Daoy (cell line): ENCODE measurements at places on chromosomes 7 and 10.

- DNase-seq: peak; percentile 53
Observed at GRCh38 chr10:119197921-119198320, 9.4 kb upstream of the GRK5 start.

DNA sequence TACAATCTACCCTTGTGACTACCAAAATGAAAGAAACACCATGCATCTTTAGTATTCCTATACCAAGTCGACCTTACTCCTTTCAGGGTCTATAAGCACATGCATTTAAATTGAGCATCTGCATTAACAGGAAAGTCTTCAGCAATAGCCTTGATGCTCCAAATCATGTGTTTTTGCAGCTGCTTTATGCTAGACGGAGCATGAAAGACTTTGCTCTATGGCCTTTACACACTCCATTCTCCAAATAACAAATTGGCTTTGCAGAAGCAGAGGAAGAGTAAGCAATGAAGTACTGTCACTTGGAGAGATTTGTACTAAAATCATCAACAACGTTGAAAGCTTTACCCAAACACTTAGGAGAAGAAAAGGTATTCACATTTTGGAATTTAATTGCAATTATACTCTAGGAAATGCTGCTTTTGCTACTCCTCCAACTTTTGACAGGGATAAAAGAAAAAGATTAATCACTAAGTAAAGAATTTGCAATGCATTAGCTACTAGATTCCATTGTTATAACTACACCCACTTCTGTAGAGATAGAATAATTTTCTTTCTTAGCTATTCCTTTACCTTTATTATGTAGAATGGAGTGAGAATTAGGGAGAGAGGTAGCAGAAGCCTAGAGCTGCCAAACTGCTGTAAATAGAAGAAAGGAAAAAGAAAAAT is 131.8 kb downstream of the SEMA3E start:
- no peak for DNase-seq

GRCh38 chr7:47906883-47907282 is 41.4 kb downstream of the PKD1L1 start:
- no peak for DNase-seq

- peak; percentile 67 for DNase-seq
Observed at GRCh38 chr10:30059209-30060107, at the start of gene JCAD. Gene JCAD (minus strand): TSS chr10:30059586. CDS start chr10:30047812, 11,774 bp downstream.

- DNase-seq: peak; percentile 9
Observed at GRCh38 chr7:14377646-14378266, 388.3 kb upstream of the ETV1 start.

GRCh38 chr7:3179456-3179855 is 121.6 kb upstream of the SDK1 start:
- DNase-seq: no peak

GRCh38 chr10:29993319-29993915 is 66.0 kb downstream of the JCAD start:
- no peak for DNase-seq

- DNase-seq: no peak
Observed at GRCh38 chr10:71550628-71551027, 153.9 kb downstream of the CDH23 start.

DNA sequence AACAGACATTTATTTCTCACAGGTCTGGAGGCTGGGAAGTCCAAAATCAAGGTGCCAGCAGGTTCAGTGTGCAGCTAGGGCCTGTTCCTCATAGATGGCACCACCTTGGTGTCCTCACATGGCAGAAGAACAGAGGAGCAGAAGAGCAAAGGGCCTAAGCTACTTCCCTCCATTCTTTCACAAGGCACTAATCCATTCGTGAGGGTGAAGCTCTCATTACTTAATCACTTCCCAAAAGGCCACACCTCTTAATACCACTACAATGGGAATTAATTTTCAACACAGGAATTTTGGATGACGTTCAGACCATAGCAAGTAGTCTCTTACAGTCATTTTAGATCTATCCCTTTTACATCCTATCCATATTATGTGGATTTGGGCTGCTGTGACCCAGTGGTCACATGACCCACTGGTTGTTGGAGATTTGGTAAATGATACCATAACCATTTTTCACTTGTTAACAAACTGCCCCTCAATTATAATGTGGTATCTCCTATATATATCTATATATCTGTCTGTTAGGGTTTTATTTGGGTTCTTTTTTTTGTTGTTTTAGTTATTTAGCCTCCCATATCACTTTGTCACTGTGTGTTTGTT is 63.4 kb downstream of the BBS9 start:
- DNase-seq: no peak

- DNase-seq: no peak
Observed at GRCh38 chr10:25738776-25739175, 195.3 kb upstream of the MYO3A start.

- DNase-seq: no peak
Observed at GRCh38 chr7:117062300-117062699, 109.0 kb downstream of the ST7 start.

- no peak for DNase-seq
Observed at GRCh38 chr7:39321245-39321644, 245.0 kb upstream of the YAE1 start.

GRCh38 chr7:18016547-18017444 is 10.8 kb downstream of the PRPS1L1 start:
- no peak for DNase-seq

DNA sequence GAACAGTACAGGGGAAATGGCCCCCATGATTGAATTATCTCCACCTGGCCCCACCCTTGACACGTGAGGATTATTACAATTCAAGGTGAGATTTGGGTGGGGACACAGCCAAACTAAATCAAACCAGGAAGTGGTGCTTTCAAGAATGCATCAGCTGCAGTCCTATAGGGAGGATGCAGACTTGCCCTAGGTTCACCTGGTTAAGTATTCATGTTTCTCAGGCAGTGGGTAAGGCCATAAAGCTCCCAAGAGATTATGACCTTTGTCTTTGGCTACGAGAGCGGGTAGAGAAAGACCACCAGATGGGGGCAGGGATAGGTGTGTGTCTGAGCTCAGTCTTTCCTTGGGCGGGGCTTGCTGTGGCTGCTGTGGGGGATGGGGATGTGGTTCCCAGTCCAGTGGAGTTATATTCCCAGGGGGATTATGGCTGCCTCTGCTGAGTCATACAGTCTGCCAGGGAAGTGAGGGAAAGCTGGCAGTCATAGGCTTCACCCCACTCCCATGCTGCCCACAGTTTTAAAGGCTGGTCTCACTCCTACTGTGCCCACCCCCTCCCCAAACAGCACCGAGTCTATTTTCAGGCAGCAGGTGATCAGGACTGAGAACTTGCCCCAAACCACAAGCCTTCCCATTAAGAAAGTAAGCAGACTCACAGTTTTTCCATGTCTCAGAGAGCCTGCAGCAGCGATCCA is 8.4 kb upstream of the R3HCC1L start:
- peak; percentile 21 for DNase-seq

DNA sequence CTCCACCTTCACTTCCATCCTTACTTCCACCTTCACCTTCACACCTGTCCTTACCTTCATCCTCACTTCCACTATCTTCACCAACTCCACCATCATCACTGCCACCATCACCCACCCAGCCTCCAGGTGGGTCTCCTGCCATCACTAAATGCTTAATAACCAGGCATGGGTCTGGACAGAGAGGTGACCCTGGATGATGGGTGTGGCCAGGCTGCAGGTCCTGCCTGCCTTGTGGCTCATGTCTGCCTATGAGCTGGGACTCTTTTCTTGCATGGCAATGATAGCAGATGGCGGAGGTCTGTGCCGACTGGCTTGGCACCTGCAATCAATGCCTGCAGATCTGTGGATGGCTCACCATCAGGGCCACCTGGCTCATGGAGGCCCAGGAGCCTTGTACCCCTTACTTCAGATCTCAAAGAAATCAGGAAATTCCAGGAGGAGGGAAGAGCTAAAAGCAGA is 60.1 kb upstream of the ELN start:
- DNase-seq: no peak

GRCh38 chr7:20708896-20709295 is 77.8 kb downstream of the SP8 start:
- no peak for DNase-seq

- no peak for DNase-seq
Observed at GRCh38 chr7:29888006-29888405, 81.7 kb downstream of the WIPF3 start.

- no peak for DNase-seq
Observed at GRCh38 chr7:25358926-25359325, 130.6 kb upstream of the NPVF start.

- DNase-seq: no peak
Observed at GRCh38 chr10:47374611-47375536, 9.2 kb downstream of the ZNF488 start.

GRCh38 chr10:5187867-5188266 is 2.9 kb upstream of the AKR1C8 start:
- DNase-seq: no peak

- no peak for DNase-seq
Observed at GRCh38 chr10:12586741-12587140, 237.4 kb downstream of the CAMK1D start.

DNA sequence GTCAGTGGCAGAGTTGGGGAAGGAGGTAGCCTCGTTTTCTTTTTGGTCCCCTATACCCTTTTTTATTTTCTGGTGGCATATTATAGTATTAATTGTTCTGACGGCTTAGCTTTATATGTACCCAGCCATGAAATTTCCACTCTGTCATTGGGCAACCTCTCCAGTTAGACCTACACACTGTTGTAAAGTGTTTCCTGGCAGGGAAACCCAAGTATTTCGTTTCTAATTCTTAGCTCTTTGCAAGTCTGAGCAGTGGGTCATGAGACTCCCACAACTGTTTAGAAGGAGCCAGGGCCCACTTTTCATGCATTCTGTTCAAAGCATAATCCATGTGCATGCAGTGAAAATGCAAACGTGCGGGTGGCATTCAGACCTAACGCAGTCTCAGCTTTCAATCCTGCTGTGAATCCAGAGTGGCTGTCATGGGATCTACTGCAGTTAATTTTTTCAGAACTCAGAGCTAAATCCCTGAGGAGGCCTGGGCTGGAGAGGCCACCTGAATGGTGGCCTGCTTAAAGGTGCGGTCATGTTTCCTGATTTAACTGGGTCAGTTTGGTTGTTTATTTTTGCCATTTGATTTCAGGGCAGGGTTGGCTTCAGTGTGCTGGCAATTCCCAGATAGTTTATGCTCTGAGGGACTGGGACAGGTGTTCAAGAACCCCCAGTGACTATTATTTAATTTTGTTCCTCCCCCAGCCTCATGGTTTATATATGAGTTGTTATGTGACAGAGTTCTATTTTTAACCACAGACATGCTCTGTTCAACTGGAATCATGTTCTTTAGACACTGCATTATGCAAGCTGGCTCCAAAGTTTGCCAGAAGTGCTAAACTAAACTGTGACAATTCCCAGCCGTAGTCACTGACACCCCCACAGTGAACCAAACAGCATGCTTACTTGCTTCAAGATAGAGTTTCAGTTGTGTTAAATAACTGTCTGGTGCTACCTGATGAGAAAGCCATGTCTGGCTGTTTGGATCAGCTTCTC is 27.4 kb upstream of the SYPL1 start:
- DNase-seq: no peak

DNA sequence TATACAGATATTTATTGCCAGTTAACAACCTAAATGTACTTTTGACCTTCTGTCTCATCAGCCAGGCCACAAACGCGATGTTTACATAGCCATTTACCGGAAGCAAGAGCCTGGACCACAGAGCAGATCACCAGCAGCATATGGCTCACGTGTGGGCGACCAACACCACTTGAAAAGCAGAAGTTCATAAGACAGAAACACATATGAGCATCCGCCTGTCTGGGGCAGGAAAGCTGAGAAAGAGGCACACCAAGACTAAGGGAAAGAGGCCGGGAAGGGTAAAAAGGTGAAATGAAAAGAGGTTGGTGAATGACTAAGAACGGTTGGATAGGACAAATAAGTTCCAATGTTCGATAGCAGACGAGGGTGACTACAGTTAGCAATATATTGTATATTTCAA is 1.3 kb downstream of the ABCB1 start:
- DNase-seq: peak; percentile 47

GRCh38 chr10:27245836-27246235 is 5.2 kb upstream of the ACBD5 start:
- DNase-seq: no peak

DNA sequence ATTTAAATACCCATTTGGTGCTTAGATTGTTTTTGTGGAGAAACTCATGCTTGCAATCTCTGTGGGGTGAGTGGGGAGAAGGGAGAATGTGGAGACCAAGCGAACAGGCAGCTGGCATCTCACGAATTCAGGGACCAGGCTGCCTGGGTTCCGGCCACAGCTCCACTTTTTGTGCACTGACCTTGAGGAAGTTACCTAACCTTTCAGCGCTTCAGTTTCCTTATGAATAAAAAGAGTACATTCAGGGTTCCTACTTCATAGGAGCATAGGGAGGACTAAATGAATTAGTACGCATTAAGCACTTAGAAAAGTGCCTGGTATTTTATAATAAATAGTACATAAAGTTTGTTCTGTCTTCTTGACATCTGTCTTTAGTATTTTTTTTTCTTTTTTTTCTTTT is 72.5 kb downstream of the PRTFDC1 start:
- no peak for DNase-seq

GRCh38 chr7:112938863-112939573 is 147.6 kb downstream of the GPR85 start:
- DNase-seq: peak; percentile 30

- DNase-seq: no peak
Observed at GRCh38 chr10:13634207-13634606, 47.4 kb downstream of the PRPF18 start.

DNA sequence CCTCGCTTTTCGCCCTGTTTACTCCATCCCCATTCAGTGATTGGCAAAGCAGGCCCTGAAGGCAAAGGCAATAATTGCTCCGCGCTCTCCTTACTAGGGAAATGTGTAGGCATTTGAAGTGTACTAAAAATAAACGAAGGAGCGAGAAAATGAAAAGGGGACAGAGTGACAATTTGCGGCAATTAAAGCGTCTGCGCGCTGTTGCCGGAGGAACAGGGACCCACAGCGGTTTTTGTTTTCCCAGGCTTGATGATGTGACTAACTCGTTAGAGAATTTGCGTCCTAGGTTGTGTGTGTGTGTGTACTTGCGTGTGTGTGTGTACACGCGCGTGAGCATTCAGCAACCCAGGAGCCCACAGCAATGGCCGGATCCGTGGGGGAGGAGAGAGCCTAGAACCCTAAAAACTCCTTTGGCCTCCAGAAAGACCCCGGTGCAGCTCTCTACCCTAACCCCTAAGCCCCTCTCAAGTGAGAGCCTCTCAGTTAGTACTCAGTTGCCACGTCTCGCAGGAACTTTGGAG is 7.8 kb upstream of the DLX6 start:
- no peak for DNase-seq

- DNase-seq: no peak
Observed at GRCh38 chr7:98651760-98652159, 34.7 kb downstream of the NPTX2 start.

- no peak for DNase-seq
Observed at GRCh38 chr10:104345941-104346340, 7.7 kb upstream of the ITPRIP start.

DNA sequence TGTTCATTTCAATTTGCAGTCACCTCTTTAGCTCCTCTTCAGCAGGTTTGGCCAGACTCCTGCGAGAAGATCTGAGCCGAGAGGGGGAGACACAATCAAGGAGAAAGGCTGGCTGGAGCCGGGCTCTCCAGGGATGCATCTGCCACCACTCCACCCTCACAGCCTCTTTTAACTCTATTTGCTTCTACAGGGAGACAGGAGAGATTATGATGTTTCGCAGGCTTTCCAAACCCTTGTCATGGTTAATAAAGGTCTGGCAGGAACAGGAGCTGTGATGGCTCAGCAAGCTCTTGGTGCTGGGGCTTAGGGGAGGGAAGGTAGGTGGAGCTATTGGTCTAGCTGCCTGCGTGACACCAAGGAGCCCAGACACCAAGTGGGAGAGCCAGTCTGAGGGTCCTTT is 448.1 kb upstream of the PODXL start:
- DNase-seq: no peak
